Fibroblast of mammary gland (primary cell): ENCODE measurements at places on chromosomes 6 and 20.

- no peak for DNase-seq
Measured at GRCh38 chr6:154478701-154479060, 31.8 kb downstream of the CNKSR3 start.

DNA sequence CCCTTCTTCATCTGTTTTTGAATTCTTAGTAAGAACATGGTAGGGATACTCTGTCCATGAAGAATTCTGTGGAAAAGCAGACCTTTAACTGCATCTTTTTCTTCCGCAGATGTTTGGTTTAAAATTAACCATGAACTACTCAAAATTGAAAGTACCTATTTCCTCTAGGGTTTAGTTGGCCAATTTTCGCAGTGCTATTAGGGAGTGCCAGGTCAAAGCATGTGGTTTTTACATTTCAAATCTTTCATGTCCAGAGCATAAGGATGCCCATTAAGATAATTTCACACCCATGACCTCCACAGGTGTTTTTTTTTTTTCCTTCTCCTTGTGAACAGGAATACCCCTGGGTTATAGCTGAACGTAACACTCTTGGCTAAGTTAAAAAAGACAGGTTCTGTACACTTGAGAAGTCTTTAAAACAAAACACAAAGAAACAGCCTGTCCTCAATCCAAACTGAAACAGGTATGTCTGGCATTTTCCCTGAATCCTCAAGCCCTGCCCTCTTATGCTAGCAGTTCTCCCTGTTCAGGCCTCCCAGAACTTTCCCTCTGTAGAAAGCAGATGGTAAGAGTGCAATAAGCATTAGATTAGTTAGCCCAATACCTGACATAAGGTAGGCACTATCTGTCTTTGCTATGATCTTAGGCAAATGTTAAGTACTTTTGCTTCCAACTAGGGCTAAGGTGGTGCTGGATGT, 67.1 kb downstream of the ELOVL5 start:
- DNase-seq, result no peak

DNA sequence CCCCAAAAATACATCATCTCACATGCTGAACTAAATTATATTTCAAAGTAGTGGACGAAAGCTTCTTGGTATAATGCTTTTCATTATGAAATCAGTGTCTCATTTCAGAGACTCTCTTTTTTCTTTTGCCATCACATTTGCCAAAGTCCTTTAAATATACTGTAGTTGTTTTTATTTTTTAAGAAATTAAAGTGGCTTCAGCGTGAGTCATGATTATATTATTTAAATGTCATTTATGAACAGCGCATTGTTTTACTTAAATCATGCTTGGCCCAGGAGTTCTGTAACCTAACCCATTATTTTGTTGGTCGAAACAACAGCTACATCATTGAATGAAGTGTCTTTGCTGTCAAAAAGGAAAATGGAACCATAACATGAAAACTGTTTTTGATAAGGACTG, 100.9 kb downstream of the CD109 start:
- peak; percentile 16 for DNase-seq

DNA sequence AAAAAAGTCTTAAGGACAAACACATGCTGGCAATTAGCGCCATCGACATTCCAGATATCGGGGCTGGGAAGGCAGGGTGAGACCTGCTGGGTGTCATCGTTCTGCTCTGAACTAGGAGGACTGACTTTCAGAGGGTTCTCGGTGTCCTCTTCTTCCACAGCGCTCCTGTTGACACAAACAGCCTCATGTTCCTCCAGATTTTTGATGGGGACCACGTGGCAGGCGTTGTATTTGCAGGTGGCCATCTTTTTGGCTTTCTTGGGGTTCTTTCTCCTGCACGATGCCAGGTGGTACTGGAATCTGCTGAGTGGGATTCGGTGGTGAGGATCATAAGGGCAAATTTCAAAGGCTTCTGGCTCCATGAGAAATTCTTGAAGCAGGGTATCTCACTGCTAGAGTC, 469 bp downstream of the GTSF1L start:
- no peak for DNase-seq

GRCh38 chr20:9088556-9088955, 19.7 kb downstream of the PLCB4 start:
- no peak for DNase-seq

DNA sequence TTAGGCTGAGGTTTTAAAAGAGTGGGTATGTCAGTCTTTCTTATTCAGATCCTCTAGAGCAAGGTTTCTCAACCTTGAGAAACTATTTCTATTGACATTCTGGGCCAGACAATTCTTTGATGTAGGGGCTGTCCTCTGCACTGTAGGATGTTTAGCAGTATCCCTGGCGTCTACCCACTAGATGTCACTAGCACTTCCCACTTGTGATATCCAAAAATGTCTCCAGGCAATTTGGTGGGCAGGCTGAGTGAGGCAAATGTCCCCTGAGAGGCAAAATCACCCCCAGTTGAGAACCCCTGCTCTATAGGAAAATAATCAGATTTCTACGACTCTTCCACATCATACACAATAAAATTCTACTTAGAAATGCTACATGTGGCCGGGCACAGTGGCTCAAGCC, 7.7 kb upstream of the ZKSCAN8 start:
- DNase-seq, result peak; percentile 55

DNA sequence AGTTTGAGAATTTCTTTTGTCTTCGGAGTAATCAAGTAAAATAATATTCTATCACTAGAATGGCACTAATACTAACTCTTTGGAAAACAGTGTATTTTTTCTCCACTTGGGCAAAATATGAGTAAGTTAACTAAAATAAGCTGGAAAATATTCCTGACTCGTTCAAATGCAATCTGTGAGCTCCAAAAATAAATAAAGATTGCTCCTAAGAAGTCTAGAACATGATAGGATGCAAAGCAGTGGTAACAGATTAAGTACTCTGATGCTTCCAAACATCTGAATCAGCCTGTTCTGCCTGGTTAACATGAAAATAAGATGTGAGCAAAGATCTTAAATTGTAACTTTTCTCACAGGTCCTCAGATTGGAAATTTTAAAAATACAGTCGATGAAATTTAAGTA, 285.1 kb upstream of the ID4 start:
- DNase-seq, result no peak

DNA sequence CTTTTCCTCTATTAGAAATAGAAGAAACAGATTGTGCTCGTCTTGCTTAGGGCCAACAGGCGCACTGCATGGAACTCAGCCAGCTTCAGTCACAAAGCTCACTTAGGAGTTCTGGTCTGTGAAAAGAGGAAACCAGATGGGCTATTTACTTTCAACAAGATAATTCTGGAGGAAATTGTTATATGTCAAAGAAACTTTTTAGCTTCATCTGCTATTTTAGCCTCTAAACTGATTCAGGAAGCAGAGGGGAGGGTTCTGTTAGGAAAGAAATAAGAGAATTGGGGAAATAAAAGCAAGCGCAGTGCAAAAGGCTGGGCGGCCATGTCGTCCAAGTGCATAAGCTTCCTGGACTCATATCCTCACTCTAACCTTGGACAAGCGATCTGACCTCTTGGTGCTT, 21.3 kb downstream of the PRKN start:
- peak; percentile 10 for DNase-seq

DNA sequence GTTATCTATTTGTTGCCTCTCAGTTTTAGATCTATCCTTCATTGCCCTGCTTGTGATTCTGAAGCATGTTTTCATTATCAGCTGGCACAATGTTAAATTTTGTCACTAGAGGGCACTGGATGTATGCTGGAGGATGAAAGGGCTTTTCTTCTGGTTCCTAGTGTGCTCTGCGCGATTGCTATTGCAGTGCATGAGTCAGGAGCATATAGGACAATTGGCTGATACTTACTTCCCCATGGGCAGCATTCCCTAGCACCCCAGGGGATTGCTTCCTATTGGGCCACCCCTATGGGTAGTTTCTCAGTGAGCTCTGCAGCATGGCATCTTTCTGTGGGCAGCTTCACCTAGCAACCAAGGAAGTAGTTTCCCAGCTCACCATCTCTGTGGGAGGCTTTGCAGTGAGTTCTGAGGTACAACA, 280.3 kb upstream of the SYNCRIP start:
- peak; percentile 48 for DNase-seq

GRCh38 chr6:66605011-66605410, 898.0 kb upstream of the EYS start:
- DNase-seq, result peak; percentile 41

- no peak for DNase-seq
Measured at GRCh38 chr6:107056796-107057195, 28.8 kb downstream of the MTRES1 start.

DNA sequence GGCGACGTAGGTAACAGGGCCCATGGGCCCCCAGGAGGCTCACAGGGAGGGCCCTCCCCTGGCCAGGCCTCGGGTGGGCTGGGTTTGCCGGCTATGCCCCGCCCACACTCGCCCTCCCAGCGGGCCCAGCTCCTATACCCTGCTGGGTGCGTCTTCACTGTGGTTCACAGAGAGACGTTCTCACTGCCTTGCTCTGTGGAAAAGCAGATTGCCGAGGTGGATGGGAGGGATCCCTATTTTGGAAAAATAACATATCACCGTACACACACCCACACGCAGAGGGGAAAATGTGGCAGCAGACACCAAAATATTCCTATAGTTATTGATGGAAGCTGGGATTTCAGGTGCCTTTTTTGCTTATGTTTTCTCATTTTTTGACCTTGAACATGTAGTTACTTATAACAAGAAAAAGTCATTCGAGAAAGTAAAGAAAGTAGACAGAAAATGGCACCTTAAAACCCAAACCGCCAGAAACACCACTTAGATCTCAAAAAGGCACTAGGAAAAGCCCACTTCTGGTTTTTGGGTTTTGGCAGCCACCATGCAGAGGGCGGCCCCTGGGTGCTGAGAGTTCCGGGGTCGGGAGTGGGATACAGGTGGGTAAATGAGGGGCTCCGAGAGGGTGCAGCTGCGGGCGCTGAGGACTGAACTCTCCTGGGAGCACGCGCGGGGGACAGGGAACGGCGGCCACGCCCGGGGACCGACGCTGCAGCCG, 49.4 kb downstream of the TMEM242 start:
- no peak for DNase-seq

DNA sequence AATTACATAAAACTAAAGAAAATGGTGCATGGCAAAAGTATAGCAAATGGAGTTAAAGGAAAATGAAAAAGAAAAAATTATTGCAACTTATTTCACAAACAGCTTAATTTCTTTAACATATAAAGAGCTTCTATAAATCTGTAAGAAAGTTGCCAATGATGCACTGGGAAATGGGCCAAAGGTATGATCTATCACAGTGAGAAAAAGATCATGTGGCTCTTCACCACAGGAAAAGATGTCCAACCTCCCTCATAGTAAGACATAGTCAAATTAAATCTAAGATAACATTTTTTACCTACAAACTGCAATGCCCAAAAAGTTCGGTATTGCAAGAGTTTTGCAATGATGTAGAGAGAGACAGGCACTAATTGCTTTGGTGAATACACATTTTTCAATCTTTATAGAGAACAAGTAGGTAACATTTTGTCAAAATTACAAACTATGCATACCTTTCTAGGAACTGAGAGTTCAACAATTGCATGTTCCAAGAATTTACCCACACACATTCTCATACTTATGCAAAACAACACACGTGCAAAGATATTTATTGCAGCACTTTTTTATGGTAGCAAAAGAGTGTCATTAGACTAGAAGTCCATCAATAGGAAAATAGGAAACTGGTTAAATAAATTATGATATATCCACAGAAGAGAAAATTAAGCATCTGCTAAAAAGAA, 372.6 kb downstream of the QKI start:
- peak; percentile 26 for DNase-seq

DNA sequence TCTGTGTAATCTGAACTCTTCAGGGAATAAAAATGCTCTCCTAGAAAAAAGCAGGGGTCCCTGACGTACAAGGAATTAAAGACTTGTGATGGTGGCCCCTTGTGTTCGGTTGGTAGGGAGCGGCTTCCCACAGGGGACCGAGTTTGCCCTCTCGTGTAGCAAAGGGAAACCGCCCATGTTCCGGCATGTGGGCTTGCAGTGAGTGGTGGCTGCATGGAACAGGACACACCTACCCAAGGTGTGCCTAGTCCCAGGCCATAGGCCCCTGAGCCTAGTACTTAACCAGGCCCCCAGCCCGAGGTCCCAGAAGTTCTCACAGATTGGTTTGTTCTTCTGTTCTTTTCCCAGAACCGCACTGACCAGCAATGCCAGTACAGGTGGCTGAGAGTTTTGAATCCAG, 15.5 kb downstream of the MYBL2 start:
- DNase-seq, result no peak

DNA sequence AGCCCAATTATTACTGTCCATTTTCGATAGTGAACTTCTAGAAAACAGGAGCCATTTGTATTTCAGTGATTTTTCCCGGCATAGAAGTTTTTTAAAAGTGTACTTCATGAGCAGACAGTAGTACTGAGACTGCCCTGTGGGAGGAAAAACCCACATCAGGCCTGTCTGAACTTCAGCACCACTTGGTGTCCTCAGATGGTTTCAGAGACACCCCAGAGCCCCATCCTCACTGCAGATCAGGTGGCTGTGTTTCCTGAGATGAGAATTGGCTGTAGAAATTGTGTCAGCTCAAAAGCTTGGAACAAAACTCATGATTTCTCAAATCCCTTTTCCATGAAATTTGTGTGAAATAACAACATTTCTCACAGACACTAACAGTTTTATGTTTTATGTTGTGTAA, 110.0 kb upstream of the RIN2 start:
- no peak for DNase-seq

- no peak for DNase-seq
Measured at GRCh38 chr6:113709936-113710509, 147.1 kb upstream of the MARCKS start.

GRCh38 chr6:70459235-70459634, 45.9 kb downstream of the FAM135A start:
- DNase-seq, result no peak

DNA sequence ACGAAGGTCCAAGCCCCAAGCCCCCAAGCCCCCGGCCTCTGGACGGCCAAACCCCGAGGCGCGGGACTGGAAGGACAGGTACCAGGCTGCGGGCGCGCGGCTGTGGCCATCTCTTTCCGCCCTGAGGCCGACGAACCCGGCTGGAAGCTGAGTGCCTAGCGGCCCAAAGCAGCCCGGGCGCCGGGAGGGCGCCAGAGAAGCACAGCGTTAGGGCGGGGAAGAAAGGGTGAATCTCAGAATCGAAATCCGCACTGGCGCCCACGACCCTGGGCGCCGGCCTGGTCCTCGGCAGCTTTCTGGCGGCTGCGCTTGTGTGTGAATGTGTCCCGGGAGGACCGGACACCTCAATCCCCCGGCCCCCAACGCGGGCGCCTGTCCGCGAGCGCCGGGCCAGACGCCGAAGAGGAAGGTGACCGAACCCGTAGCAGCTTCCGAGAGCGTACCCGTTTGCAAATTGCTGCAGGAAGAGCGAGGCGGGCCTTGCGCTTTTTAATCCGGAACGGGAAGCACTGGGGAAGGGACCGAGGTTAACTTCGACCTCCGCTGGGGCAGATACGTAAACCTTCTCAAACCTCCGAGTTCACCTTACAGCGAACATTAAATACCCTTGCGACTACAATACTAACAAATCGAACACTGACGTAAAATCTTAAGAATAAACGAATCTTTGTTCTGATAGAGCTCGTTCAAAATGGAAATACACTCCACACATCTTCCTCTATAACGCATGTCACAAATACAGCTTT, 2.9 kb downstream of the NRN1 start:
- peak; percentile 62 for DNase-seq

- no peak for DNase-seq
Measured at GRCh38 chr6:35534407-35535170, 21.9 kb upstream of the TULP1 start.

- DNase-seq, result no peak
Measured at GRCh38 chr6:25882051-25882496, 8.0 kb upstream of the SLC17A3 start.

- no peak for DNase-seq
Measured at GRCh38 chr6:168124158-168124557, 45.1 kb upstream of the FRMD1 start.

- DNase-seq, result no peak
Measured at GRCh38 chr20:47861116-47861515, 75.8 kb upstream of the SULF2 start.

GRCh38 chr20:10492844-10493243, 57.7 kb downstream of the SLX4IP start:
- DNase-seq, result no peak
